ENCODE measurements at places on chromosomes 2 and 18.

- no peak for DNase-seq
Observed at GRCh38 chr18:10490401-10491165, 35.2 kb upstream of the NAPG start.

- DNase-seq, result no peak
Observed at GRCh38 chr2:119758881-119759450, 756 bp upstream of the PTPN4 start.

GRCh38 chr2:232511336-232511890, 8.8 kb upstream of the PRSS56 start:
- no peak for DNase-seq

- DNase-seq, result no peak
Observed at GRCh38 chr2:85523062-85523902, 15.7 kb upstream of the MAT2A start.

DNA sequence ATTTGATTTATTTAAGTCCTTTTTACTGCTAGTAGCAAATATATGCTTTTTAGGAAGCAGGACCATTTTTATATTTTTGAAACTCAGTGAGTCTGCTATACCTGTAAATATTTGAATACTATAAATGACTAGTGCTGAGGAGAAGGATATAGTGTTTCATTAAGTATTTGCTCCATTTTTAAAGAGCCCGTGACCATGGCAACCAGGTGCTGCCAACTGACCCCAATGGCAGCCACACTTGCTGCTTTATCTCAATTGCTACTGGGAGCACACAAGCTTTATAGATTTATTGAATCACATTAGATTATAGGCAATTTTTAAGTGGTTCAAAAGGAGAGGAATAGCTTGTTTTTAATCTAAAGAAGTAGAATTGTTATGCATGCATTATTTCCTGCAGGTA, 142.0 kb downstream of the SCG2 start:
- DNase-seq, result no peak

DNA sequence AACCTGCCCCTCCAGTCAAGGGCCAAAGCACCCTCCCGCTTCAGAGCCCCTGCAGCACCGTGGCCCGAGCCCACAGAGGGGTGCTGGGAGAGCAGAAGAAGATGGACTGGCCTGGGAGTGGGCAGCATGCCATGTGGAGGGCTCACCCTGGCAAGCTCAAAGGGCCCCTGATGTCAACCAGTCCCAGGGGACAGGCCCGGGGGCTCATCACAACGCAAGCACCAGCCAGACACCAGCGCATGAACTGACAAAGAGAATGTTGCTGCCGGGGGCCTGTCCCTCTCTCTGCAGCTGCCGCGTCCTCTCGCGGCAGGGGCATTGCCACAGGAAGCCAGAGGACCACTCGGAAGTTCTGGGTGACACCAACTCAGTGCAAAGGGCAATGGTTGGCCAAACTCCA, 30.3 kb upstream of the BIN1 start:
- DNase-seq, result no peak

- DNase-seq, result no peak
Observed at GRCh38 chr2:189933041-189933440, 129.5 kb downstream of the MSTN start.
